ENCODE measurements at places on chromosomes 13 and 19. TPM values are rescaled to one million over a fixed set of nuclear protein-coding genes. Genes with fewer than 3 reads are reported as not detected.

DNA sequence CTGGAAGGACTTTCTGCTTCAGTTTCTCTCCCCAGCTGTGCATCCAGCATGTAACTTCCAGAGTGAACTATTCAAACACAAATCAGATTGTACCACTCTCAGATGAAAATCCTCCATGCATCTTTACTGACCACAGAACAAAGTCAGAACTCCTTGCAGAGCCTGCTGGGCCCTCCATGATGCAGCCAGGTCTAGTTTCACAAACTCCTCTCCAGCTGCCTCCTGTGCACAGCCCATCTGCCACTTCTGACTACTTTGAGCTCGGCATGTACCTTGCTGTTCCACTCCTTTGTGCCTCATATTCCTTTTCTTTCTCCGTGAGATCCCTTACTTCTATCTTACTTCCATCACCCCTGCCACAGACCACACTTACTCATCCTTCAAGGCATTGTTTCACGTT, 31.4 kb downstream of the NALCN start:
- no peak for DNase-seq

DNA sequence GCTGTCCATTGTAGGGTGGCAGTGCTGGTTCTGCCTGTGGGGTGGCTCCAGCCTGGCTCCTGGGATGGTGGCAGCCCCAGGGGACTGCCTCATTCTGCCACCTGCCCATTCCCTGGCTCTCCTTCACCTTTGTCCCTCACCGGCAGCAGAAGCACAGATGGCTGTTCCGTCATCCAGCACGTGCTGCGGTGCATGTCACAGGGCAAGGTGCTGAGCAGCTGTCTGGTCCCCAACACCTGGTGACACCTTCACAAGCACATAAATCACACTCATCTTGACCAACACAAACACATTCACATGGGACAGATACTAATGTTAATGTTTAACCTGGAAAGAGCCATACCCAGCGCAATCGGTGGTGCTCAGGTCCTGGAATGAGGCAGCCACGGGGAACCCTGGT, 126.8 kb downstream of the UQCRFS1 start:
- no peak for DNase-seq

DNA sequence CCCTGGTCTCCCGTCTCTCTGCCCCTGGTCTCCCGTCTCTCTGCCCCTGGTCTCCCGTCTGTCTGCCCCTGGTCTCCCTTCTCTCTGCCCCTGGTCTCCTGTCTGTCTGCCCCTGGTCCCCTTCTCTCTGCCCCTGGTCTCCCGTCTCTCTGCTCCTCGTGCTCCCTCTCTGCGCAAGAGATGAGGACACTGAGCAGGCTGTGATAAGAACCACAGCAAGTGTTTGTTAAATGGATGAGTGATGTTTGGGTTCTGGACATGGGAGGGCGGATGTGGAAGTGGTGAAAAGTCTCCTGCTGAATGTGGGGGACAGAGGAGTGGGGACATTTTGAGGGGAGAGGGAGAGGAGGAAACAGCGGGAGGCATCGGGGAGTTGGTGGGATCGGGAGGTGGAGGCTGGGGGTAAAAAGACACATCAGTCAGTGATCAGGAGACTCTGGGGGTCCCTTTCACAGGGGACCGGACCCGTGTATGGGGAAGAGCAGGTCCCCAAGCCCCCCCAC, 8.0 kb downstream of the NPAS1 start:
- DNase-seq = no peak

DNA sequence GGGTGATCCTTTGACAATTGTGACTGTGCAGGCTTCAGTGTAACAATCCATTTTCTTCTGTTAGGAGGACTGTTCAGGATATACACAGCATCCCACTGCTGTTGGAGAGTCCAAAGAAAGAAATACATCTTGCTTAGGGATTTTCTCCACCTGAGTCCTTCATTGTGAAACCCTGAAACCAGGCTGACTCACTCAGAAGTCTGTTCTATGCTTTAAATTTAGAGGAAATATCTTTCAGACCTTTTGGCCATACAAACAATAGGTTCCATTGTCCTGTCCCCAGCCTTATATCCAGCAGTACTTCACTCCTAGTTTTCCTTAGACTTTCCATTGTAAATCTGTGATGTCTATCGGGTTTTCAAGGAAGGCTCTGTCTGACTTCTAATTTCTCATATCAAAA, 379.1 kb downstream of the SUCLA2 start:
- no peak for DNase-seq

- no peak for DNase-seq
Observed at GRCh38 chr13:63774133-63774532, 2358.5 kb upstream of the PCDH20 start.

GRCh38 chr13:95647321-95647720, 2.8 kb upstream of the DZIP1 start:
- no peak for DNase-seq

DNA sequence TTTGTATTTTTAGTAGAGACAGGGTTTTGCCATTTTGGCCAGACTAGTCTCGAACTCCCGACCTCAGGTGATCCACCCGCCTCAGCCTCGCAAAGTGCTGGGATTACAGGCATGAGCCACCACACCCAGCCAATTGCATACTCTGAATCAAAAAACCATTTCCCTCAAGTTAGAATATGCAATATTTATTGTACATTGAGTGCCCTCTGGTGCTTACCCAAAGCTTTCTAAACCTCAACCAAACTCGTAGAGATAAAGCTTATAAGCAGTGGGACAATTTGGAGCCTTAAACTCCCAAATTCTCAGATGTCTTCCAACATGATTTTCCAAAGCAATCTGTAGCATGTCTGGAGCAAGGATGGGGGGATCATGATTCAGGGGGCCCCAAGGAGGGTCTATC, 22.4 kb downstream of the RFXAP start:
- no peak for DNase-seq

DNA sequence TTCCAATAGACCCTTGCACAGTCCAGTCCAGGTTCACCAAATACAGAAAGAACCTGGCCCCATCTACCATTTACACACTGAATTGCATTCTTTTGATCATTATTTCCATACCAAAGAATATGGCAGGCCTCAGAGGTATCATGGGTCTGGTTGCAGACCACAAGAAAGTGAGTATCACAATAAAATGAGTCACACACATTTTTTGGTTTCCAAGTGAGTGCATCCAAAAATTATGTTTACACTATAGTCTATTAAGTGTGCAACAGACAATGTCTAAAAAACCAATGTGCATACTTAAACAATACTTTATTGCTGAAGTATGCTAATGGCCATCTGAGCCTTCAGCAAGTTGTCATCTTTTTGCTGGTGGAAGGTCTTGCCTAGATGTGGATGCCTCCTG, 105.3 kb downstream of the SPACA7 start:
- no peak for DNase-seq

- no peak for DNase-seq
Observed at GRCh38 chr13:24564881-24565280, 52.3 kb upstream of the PARP4 start.

DNA sequence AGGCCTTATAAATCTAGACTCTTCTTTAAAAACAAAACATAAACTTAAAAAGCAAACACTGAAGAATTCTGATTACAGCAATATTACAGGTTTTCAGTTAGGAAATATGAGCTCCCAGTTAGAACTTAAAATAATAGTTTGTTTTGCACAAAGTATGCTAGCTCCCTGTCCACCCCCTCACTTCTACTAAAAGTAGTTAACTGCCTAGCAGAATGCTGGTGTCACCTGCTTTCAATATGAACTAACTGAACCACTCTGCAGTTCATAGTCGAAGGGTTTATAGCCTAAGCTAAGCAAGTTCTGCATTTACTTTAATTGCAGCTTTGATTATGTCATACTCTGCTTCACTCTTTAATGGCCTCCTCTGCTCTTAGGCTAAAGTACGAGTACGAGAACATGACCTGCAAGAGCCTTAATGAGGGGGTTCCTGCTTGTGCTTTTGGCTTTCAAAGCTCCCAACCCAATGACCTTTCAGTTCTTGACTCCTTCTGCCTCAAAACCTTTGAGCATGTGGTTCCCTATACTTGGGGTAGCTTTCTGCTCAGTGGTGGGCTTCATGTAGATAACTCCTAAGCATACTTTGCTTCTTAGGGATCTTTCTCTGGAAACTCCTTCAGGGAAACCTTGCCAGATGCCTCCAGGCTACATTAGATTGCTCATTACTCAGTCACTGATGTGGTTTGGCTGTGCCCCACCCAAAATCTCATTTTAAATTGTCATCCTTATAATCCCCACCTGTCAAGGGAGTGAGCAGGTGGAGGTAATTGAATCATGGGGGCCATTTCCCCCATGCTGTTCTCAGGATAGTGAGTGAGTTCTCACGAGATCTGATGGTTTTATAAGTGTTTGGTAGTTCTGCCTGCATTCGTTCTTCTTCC, 278.9 kb upstream of the ARGLU1 start:
- no peak for DNase-seq

- DNase-seq = no peak
Observed at GRCh38 chr19:45306518-45307027, 16.1 kb downstream of the CKM start.

DNA sequence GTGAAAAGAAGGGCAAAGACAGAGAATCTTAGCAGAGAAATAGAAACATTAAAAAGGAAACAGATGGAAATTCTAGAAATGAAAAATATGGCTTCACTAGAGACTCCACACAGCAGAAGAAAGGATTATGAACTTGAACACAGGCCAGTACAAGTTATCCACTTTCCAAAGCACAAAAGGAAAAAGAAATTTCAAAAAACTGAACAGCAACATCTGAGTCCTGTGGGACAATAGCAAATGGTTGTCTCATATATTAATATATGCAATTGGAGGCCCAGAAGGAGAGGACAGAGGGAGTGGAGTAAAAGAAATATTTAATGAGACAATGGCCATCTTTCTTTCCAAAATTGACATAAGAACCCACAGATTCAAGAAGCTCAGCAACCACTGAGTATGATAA, 141.7 kb upstream of the GJB6 start:
- no peak for DNase-seq

DNA sequence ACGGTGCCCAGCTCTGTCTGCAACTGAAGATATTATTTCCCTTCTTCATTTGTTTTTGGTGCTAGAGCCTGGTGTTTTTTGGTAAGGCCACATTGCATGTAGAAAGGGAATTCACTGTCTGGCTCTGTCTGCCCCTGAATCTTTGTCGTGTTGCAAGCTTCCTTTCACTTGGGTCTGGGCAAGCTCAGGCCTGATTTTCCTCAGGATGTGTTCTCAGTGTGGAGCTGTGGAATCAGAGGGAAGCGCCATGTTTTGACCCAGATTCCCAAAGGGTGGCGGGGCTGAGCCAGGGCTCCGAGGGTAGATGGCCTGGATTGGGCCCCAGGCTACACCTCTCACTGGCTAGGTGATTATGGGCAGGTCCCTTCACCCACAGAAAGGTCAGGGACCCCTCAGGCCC, 8.6 kb downstream of the PRKCSH start:
- no peak for DNase-seq

DNA sequence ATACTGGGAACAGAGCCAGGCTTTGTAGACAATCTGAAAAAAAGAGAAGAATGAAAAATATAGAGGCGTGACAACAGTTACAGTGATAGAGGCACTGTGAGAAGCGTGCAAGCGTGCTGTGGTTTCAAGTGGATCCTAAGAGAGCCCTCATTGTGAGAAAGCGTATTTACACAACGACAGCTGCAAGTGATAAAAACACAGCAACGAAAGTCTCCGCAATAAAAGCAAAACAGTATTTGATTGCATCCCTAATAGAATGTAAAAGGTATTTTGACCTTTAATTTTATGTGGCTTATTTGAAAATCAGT, 642.7 kb upstream of the ARGLU1 start:
- DNase-seq = no peak

- no peak for DNase-seq
Observed at GRCh38 chr19:21705393-21705792, 62.0 kb downstream of the ZNF100 start.

Gene VSIG10L
- 1.6 TPM for total RNA-seq

Gene CLDND2
- 3.8 TPM for total RNA-seq

Gene PEAK3
- not detected for total RNA-seq

Gene DIAPH3
- 21.0 TPM for total RNA-seq

Gene PRSS57
- total RNA-seq = not detected

Gene EXOC3L2
- not detected for total RNA-seq

Gene CARD8
- total RNA-seq = 102 TPM

Gene APOC4
- total RNA-seq = not detected
